ENCODE measurements at places on chromosomes 12 and 14.

DNA sequence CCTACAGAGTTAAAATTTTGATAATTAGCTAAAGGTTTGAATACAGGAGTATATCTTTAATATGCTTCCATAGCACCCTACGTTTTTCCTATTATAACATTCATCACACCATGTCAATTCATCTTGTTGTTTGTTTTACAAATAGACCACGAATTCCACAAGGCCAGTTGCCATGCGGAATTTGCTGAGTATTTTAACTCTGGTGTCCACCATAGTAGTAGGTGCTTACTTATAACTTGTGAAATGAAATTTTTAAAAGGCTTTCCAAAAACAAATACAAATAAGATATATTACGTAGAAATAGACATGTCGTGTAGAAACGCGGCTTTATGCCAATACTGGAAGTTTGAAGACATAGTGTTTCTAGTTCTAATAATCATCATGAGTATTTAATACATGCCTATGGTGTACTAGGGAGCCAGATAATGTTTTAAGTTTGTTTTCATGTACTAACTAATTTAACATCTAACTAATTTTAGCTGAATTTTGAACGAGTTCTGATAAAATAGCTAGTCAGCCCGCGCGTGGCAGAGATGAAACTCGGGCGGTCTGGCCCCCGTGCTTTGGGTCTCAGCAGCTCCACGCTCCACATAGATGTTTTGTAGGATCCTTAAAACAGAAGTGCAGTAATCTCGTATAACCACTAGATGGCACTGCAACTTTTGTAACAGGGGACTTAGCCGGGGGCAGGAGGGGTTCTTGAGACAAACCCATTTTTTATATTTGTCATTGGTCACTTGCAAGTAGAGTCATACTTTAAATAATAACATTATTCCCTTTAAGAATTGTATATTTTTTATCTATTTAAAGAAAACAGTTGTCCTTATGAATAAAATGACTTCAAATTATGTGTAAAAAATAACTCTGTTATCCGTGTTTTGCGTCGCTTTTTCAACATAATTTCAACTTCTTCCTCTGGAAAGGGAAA, 10.2 kb downstream of the CD69 start:
- no peak for DNase-seq

DNA sequence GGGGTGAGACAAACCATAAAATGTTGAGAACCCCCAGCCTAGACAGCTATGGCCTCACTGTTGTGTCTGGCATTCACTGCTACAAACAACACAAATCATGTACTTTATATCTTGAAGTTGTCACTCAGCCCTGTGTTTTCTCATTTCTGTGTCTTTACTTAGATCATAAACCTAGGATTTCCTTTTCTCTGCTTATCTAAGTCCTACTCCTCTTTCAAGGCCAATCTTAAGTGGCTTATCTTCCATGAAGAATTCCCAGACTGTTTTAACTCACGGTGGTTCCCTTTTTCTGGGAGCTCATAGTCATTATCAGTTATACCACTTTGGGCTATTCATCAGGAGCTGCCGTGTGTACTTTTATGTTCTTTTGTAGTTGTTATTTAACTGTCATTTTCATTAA, 42.1 kb downstream of the FLRT2 start:
- no peak for DNase-seq

- no peak for DNase-seq
Measured at GRCh38 chr14:104389326-104390220, 190.0 kb upstream of the C14orf180 start.

DNA sequence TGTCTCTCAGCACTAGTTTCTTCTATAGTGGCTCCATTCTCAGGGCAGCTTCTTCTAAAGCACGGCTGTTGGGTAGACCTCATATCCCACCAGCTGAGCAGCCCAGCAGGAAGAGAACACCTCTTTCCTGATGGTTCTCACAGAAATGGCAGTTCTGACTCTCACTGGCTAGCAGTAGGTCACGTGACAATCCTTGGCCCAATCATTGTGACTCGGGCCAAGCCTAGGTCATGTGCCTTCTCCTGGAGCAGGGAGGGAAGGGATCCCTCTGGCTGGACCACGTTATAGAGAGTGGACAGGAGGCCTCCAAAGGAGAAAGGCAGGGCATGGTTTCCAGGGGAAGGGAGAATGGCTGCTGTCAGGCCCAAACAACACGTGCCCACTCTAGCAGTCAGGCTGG, 149.1 kb downstream of the AACS start:
- DNase-seq, result no peak

GRCh38 chr12:9928607-9929006, 3.6 kb downstream of the CLEC2A start:
- DNase-seq, result no peak

DNA sequence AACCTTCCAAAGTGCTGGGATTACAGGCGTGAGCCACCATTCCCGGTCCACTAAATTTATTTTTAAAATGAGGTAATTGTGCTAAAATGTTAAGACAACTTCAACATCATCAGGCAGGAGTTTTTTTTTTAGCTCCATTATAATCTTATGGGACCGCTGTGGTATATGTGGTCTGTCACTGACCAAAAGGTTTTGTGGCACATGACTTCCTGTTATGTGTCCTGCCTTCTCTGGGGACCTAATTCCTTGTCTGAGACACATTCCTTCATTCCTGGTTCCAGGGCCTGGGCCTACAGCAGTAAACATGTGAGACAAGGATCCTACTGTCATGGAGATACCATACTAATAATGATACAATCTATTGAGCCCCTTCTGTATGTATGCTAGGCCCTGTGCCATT, 4.9 kb downstream of the TEX52 start:
- no peak for DNase-seq

GRCh38 chr14:58646479-58646878, 8.7 kb downstream of the DACT1 start:
- no peak for DNase-seq

DNA sequence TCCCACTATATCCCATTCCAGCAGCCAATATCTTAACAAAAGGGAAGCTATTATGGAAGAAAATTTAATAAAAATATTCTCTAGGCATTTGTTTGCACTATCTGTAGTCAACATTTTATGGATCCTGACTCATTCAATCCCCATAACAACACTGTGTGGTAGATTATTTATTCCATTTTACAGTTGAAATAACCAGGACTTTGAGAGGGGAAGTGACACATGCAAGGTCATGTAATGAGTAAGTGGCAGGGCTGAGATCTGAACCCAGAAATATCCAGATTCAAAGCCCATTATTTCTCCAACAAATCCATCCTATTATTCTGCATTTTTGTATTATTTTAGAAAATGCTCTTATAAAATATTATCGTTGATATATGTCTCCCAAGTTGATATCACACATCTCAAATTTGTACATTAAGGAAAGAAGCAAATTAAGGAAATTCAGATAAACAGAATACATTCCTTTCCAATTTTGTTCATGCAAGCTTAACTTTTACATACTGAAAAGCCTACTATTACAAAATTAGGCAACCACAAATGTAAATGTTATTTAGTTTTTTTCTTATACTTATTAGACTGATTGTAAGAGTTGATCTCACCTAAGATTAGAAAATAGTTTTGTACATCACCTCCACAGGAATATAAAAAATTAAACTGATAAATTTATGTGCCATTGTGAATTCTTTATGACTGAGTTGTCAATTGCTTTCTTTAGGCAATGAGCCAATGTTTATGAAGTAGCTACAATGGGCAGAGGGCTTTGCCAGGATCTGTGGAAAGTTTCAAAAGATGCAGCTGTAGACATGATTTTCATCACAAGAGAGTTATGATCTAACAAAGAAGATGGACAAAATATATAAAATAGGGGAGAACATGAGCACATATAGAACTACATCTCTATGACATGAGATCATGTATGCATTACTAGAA, 55.1 kb upstream of the E2F7 start:
- DNase-seq, result no peak

- no peak for DNase-seq
Measured at GRCh38 chr14:21436567-21437062, 19.3 kb downstream of the CHD8 start.

DNA sequence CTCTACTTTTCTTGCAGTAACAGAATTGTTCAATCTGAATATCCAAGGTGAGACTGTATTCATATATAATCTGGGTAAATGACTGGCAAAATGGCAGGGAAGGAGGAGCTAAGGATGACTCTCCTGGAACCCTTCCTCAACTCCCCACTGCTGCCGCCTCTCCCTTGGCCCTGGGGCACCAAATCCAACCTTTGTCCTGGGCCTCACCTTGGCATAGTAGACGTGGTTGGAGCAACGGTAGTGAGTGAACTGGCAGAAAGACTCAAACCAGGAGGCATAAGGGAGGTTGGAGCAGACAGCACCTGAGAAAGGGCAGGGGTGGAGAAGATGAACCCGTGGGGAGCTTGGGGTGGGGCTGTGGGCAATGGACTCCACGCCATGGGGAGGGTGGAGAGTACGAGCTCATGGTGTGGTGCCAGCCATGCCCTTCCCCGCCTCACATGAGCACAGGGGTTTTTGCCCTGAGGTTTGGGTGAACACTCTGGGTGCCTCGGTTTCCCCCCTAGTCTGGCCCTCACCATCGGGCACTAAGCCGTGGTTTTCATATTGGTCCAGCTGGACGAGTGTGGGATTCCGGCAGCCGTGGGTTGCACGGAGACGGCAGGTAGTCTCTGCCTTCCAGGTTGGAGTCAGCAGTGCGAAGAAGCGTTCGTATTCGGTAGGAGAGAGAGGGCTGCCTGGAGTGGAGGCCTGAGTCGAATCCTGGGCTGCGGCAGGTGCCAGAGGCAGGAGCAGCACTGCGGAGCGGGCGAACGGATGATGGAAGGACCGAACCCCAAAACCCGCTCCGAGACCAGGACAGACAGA, 753 bp downstream of the ACRBP start:
- no peak for DNase-seq

GRCh38 chr12:102281231-102281630, 83.6 kb upstream of the PMCH start:
- no peak for DNase-seq

GRCh38 chr12:10717410-10717809, 5.7 kb downstream of the YBX3 start:
- DNase-seq, result no peak

- no peak for DNase-seq
Measured at GRCh38 chr12:98418357-98419075, 96.9 kb upstream of the TMPO start.

GRCh38 chr12:12108441-12109058, 37.8 kb downstream of the BCL2L14 start:
- no peak for DNase-seq

- no peak for DNase-seq
Measured at GRCh38 chr12:64631197-64631596, 20.9 kb downstream of the RASSF3 start.

- DNase-seq, result no peak
Measured at GRCh38 chr12:106246891-106247673, 738 bp downstream of the CKAP4 start.

DNA sequence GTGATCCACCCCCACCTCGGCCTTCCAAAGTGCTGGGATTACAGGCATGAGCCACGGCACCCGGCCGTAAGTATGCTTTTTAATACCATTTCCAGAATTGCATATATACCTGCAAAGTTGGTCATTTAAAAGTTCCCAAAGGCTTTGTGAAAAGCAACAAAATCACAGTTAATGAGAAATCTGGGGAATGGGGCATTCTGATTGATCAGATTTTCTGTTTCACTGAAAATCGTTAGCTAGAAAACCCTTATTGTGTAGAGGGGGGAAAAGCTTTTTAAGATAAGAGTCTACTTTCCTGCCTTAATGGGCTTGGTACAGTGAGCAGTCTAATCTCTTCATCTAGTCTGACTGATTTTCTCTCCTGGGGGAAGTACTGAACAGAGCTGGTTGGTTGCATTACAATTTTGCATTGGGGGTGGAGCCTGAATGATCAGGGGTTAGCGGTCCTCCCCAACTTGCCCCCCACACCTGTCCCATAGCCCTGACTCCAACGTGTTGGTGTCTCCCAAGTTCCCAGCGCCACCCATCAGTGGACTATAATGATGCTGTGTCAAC, 23.8 kb downstream of the IL31 start:
- DNase-seq, result no peak

DNA sequence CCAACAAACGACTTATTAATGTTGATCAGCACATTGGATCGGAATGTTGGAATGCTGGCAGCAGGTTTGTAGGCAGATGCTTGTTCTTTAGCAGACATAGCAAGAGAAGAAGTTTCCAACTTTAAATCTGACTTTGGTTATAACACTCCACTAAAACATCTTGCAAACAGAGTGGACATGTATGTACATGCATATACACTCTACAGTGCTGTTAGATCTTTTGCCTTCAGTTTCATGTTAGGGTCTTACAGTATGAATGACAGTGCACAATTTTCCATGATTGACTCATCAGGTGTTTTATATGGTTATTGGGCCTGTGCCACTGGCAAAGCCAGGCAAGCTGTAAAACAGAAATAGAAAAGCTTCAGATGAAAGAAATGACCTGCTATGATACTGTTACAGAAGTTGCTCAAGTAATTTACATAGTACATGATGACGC, 14.3 kb upstream of the DHRS7 start:
- DNase-seq, result no peak

- DNase-seq, result no peak
Measured at GRCh38 chr12:131455581-131456110, 255.2 kb upstream of the SFSWAP start.

- DNase-seq, result no peak
Measured at GRCh38 chr12:96502477-96502876, 13.1 kb downstream of the CFAP54 start.

DNA sequence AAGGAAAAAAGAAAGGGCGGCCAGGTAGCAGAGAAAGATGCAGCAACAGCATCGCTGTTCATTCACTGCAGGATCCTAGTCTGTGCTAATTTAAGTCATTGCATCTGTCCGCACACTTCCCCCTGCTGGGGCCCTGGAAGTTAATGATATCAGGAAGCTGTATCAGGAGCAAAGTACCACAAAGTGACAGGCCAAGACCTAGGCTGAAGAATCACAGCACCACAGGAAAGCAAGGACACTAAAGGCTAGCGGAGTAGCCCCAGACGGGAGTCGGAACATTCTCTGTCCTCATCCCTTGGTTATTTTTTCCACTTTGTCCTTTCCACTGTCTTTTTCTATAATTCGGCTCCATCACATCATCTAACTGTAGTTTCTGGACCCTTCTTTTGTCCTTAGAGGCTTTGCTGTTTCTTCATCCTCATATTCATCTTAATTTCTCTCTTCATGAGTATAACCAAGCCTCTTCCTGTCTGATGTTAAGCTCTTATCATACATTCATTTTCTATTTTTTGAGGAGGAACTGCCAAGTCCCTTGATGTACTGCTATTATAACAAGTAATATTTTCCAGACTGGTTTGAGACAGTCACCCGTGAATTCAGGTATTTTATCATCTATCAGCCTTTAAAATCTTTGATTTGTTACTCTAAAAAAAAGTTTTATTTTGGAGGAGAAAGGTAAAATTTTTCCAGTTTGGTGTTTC, 28.3 kb downstream of the DUSP16 start:
- DNase-seq, result no peak

GRCh38 chr12:116104167-116104767, 173.2 kb downstream of the MED13L start:
- no peak for DNase-seq

DNA sequence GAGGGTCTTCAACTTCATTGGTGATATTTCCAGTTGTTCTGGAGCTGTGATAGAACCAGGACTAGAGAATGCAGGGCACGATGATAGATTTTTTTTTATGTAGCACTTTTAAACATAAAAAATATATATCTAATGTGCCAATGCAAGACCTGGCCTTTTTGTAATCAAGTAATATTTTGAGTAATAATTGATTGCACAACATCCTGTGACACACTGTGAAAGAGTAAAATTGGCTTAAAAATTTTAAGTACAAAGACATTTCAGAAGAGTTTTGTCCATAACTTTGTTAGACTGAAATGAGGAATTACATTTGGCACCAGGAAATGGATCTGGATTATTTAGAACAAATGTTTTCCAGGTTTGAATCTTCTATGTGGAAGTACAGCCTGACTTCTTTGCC, 22.1 kb downstream of the PRKCH start:
- no peak for DNase-seq

- DNase-seq, result no peak
Measured at GRCh38 chr14:99535448-99535847, 54.2 kb downstream of the CCNK start.

Data from stimulated activated CD8-positive, alpha-beta memory T cell treated with anti-CD3 and anti-CD28 coated beads, Interleukin-15, amount 100 ng/mL, for 48 hours (primary cell).